CD8-positive, alpha-beta T cell (primary cell): ENCODE measurements at places on chromosomes 3 and 15.

GRCh38 chr3:57934373-57934772 lies 73.8 kb upstream of the FLNB start:
- DNase-seq: no peak

DNA sequence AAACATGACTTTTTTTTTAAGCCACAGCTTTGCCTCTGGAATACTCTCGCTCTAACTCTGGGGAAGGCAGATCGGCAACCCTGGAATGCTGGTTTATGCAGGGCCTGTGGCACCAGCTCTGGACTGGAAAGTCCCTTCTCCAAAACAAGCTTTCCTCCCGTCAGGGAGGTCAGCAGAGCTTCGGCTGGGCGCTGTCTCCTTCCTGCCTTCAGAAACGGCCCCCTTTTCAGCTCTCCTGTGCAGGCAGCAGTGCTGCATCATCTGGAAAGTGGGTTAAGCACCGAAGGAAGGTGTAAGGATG lies 42.7 kb upstream of the SKOR1 start:
- DNase-seq: no peak

DNA sequence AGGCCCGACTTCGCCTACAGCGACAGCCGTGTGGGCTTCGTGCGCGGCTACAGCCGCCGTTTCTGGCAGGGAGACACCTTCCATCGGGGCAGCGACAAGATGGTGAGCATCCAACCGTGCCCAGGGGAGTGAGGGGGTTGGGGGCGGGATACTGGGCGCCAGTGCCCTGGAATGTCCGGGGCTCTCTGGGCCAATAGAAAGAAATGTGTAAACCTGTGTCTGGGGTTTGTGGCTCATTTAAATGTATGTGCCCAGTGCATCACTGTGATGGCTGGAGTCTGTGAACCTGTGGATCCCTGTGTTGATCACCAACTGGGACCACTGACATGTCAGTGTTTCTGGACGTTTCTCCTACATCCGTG lies 423 bp downstream of the CHAC1 start:
- DNase-seq: no peak

GRCh38 chr3:64344721-64345207 lies 119.5 kb upstream of the PRICKLE2 start:
- no peak for DNase-seq

DNA sequence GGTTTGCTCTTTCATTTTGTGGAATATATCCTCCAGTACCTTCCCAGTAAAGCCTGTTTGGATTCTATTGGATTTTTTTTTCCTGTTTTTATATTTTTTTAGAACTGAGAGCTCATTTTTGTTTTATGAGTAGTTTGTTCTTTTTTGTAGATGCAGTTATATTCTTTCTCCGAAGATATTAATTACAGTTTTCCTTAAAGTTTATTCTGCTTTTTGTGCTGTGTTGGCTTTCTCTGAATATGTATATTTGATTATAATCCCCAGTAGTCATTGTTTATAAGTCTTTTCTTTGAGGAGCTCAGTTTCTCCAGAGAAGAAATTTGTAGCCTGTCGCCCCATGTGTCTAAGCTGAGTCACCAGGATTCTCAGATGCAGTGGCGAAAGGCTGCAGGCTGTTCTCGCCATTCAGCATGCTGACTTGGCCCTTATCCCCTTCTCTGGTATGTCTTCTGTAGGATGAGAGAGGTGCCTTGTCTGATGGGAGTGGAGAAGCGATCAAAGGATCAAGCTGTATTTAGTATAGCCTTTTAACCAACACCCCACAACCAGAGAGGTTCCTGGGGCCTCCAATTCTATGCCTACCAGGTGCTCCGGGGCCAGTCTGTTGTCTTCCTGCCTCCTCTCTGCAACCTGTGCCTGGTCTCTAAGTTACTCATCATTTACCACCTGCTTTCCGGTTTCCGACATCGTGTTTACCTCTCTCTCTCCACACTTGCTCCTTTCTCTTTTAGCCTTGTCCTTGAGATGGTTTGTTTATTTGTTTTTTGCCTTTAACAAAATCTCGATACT lies 31.7 kb upstream of the MFSD1 start:
- no peak for DNase-seq

GRCh38 chr3:189898559-189899153 lies 222.0 kb downstream of the P3H2 start:
- DNase-seq: no peak
